Hematopoietic multipotent progenitor cell treated with erythropoietin and hydrocortisone succinate and interleukin-3 and kit ligand, for 15 days (in vitro differentiated cells): ENCODE measurements at places on chromosomes 2 and 18.

GRCh38 chr2:187991389-187991788, 300.3 kb upstream of the GULP1 start:
- no peak for DNase-seq

- no peak for DNase-seq
Measured at GRCh38 chr2:64763126-64763525, 109.4 kb upstream of the SERTAD2 start.

GRCh38 chr2:237744613-237745249, 53.8 kb upstream of the RBM44 start:
- DNase-seq = peak; percentile 73

- no peak for DNase-seq
Measured at GRCh38 chr18:55031979-55032378, 72.7 kb upstream of the CCDC68 start.

- DNase-seq = no peak
Measured at GRCh38 chr2:229370509-229370908, 99.4 kb upstream of the PID1 start.

DNA sequence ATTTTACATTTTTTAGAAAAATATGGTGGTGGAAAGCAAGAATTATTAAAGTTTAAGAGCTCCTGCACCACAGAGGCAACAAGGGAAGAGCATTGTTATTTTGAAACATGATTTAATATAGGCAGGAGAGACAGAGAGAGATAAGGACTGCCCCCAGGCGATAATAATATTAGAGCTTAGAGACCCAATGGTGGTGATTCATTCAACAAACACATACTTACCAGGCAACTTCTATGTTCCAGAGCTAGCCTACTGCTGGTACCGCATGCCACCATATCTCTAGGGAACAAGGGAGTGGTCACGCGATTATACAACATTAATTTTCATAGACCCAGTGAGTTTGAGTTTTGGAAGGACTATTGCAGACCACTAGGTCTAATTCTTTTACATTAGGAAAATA, 327.8 kb upstream of the SOX11 start:
- no peak for DNase-seq
